NCI-H187 (cell line): ENCODE measurements at places on chromosomes 7 and 10.

GRCh38 chr7:2009541-2010001, 223.2 kb downstream of the MAD1L1 start:
- DNase-seq = no peak

- DNase-seq = no peak
Observed at GRCh38 chr7:82810558-82811259, 352.0 kb downstream of the PCLO start.

DNA sequence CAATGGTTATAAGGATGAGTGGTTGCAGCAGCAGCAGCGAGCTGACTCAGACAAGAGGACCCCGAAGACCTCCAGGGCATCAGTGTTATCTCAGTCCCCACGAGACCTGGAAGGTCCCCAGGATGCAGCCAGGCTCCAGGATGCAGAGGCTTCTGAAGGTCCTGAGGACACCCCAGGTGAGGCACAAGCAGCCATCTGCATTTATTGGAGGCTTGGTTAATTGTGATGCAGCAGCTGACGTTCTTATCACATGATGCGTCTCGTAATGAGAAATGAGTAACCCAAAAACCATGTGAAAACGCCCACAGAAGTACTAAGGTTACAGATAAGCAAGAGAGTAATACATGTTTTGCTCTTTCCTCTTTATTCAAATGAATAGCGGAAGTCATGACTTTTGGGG, 17.4 kb downstream of the C7orf57 start:
- DNase-seq = no peak

DNA sequence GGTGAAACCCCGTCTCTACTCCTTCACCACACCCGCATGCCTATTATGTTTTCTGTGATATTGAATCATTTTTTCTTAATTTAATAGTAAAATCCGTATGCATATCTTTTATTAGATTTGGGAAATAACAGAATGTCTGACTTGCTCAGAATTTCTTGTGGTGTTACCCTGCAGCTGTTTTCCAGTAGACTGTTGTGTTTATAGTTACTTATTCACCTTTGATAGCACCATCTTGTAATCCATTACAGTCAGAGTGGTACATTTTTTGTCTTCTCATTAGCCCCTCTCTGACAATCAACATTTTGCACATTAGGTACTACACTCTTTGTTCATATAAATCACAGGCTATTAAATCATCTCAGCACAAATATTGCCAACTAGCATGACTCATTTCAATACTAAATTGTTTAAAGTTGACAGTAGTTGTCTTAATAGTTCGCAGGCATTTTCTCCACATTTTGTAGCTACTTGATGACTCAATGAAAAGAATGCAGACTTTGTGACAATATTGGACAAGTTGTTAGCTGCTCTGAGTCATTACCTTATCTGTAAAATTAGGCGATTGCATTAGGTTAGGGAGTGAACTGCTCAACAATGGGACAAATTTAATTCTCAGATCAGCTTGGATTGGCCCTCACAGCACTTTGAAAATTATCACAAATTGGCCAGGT, 17.8 kb upstream of the SLC16A12 start:
- no peak for DNase-seq

- no peak for DNase-seq
Observed at GRCh38 chr10:68562661-68563570, 2.8 kb downstream of the TET1 start.

DNA sequence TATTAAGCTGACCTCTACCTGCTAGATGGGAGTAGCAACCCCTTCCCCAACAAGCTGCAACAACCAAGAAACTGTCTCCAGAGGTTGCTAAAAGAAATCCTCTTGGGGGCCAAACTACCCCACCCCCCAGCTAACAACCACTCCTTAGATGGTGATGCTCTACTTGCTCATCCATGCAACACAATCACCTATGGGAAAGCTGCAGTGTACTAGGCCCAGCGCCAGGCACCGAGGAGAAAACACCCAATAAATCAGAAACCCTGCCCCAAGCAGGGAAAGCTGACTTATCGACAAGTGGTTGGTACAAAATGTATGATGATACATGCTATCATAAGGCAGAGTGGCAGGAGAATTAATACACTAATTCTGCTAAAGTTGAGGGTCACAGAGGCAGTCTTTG, 17.3 kb downstream of the SLC25A13 start:
- no peak for DNase-seq

GRCh38 chr7:34077168-34077567, 171.8 kb downstream of the BMPER start:
- DNase-seq = no peak

GRCh38 chr10:5184987-5185775, at the start of gene AKR1C8:
TSS of gene AKR1C8 (minus strand) at chr10:5185150. CDS start at chr10:5185104, 46 bp downstream.
- no peak for DNase-seq

DNA sequence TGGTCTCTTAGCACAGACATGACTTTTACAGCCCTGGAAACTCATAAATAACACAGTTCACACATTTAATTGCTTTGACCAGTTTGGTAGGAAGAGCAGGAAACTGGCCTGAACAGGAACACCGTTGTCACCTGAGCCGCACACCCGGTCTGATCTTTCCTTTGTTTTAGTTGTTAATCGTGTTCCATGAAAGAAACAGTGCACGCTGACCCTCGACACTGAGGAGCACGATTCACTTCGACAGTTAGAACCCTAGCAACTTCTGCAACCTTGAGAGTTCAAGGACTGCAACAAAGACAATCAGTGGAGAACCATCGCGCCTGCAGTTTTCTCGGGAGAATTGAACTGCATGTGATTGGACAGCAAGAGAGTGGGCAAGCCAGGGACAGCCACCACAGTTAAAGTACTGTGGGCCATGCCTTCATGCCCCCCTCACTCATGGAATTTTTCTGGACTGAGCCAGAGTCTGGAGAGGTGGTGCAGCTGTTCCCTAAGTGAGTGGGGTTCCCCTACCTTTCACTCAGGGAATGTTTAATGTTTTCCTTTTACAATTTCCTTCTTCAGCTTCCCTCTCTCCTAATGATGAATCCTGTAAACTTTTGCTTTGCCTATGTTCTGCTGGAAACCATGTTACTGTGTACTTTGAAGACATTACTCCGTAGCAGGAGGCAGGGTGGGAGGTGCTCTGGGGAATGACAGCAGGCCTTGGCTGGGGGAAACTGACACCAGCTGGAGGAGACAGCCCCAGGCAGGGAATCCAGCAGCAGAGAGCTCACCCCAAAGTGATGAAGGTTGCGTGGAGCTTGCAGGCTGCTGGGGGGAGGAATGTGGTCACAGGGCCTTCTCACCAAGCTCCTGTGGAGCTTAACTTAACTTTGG, 198.7 kb downstream of the ZNF438 start:
- no peak for DNase-seq

GRCh38 chr7:105257338-105257737, 131.4 kb downstream of the SRPK2 start:
- DNase-seq = no peak

DNA sequence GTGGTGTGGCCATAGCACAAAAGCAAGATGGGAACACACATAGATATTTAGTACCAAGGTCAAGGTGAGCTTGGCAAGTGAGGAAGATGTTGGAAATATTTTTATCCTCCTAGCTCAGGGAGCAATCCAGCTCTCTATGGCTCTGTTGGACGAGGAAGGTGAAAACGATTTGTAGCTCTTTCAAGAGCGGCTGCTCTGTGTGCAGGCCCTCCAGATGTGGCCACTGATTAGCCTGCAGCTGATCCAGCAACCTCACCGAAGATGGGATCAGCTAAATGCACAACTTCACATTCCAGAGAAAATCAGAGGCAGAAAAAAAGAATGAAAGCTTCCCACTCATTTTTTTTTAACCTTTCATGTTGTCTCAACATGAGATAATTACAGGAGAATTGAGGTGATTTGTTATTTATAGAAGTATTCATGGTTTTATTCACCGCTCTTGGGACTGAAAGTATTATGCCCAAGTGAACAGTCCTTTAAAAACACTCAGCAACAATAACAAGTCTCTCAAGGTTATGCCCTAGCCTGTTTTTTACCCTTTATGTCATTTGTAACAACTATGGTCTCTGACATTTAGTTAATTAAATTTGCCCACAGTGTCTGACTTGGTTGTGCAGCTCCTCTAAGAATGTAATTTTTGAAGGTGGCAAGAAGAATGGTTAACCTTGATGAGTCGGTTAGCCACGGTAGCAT, 213.6 kb upstream of the ADARB2 start:
- DNase-seq = no peak

DNA sequence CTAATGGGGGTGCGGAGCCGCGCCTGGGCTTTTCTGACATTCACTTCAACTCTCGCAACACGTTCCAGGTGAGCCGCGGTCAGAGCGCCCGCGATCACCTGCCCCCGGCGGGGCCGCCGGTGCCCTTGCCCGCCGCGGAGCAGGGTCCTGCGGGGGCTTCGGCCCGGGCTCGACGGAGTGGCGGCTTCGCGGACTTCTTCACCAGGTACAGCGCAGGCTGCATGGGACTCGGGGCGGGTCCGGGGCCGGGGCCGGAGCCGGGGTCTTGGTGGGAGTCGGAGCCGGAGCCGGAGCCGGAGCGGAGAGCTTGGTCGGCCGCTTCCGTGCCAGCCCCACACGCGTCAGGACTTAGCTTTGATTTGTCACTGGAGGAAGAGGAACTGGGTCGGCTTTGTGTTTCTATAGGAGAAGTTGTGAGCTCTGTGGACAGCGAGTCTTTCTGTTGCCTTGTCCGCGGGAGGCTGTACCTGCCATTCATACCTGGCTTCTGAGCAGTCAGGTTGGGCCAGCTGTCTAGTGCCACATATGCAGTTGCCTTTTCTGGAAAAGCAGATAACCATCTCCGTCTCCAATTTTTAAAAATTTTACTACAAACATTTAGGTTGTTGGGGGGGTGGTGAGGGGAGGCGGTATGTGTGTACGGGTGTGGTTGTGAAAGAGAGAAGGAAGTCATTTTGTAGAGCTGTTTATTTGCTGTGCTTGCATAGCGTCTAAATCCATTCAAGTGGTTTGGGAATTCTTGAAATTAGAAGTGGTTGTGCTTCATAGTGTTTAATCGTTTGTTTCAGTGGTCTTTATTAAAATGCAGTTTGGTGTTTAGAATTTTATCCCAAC, 1.3 kb downstream of the TBC1D12 start:
- peak; percentile 6 for DNase-seq

- DNase-seq = no peak
Observed at GRCh38 chr7:26687032-26687431, 177.4 kb downstream of the SKAP2 start.

- DNase-seq = no peak
Observed at GRCh38 chr10:17588420-17588819, 28.8 kb downstream of the HACD1 start.

GRCh38 chr7:17062151-17063044, 180.6 kb upstream of the AGR3 start:
- DNase-seq = no peak

- DNase-seq = no peak
Observed at GRCh38 chr10:99530108-99531025, 2.4 kb upstream of the NKX2-3 start.

DNA sequence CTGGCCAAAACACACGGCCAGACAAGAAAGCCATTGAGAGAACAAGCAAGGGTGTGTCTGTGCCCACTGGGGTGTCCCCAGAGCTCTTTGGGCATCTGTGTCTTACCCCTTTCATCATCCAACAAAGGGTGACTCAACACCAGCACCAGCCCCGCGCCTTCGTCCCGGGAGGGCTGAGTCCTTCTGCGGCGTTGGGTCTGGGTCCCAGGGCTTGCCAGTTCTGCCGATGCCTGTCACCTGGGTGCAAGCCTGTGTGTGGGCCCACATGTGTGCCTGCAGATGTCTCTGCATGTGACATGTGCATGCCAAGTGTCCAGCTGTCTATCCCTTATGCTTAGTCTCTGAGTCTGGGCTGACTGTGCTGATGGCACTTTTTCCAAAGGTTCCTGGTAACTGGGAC, 24.4 kb upstream of the ELN start:
- DNase-seq = no peak
